ENCODE measurements at places on chromosomes 16 and 17.

DNA sequence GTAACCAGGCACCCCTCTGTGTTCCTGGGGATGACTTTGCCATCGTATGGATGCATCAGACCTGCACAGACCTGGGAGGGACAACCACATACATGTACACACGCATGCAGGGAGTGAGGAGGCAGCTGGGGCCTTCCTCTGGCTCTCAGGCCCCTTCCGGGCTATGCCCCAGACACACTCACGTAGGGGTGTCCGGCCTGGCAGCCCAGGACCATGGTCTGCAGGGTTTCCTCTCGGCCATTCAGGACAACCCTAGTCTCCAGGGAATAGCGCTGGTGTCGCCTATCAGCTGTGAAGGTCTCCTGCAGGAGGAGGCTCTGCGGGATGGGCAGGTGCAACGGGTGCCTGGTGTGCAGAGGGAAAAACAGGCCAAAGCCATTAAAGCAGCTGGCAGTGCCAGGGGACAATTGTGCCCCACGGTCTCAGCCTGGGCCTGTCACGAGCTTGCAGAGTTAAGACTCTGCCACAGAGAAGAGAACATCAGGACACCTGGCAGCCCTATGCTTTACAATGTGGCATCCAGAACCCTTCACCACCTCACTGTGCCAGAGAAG, 101.4 kb downstream of the RMI2 start:
- no peak for DNase-seq

DNA sequence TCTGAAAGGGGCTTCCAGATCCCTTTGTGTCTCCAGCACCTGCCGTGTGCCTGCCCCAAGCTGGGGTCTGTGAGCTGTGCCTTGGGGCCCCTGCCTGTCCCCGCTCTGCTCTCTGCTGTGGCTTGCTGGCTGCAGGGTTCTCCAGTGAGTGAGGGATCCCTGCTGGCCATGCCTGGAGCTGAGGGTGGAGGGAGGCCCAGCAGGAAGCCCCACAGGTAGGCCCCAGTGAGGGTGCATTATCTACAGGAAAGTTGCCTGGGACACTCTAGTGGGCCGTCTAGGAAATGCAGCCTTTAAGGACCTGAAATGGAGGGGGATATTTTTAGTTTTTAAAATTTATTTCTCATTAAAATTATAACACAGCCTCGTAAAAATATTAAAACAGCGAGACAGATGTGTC, 50.9 kb downstream of the JPH3 start:
- DNase-seq: no peak

- DNase-seq: peak; percentile 34
Measured at GRCh38 chr17:2051061-2051932, 3.6 kb upstream of the HIC1 start.

GRCh38 chr16:71479420-71479819, 9.7 kb downstream of the ZNF19 start:
- no peak for DNase-seq

DNA sequence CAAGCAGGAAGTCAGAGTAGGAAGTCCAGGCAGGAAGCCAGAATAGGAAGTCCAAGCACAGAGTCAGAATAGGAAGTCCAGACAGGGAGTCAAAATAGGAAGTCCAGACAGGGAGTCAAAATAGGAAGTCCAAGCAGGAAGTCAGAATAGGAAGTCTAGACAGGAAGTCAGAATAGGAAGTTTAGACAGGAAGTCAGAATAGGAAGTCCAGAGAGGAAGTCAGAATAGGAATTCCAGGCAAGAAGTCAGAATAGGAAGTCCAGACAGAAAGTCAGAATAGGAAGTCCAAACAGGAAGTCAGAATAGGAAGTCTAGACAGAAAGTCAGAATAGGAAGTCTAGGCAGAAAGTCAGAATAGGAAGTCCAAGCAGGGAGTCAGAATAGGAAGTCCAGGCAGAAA, 105.3 kb upstream of the C16orf82 start:
- DNase-seq: no peak

DNA sequence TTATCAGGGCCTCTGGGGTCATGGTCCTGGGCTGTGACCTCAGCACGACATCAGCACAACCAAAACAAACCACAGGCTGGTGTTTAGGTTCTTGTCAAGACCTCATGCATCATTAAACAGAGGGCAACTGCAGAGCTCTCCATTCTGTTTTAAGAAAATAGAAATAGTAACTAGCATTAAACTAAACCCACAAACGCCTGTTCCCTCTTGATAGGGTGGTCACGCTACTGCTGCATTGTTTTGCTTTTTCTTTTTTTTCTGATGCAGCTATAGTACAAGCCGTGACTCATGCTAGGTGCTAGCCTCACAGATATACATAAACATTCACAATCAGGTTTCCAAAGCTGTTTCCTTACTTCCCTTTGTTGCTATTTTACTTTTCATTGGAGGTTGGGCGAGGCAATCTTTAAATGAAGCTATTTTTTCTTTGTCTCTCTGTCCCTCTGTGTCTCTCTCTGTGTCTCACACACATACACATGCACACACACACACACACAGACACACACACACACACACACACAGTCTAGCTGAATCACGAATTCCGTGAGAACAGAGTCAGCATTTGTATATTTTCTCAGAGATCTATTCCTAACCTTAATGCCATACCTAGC, 310.3 kb downstream of the CDH13 start:
- no peak for DNase-seq

DNA sequence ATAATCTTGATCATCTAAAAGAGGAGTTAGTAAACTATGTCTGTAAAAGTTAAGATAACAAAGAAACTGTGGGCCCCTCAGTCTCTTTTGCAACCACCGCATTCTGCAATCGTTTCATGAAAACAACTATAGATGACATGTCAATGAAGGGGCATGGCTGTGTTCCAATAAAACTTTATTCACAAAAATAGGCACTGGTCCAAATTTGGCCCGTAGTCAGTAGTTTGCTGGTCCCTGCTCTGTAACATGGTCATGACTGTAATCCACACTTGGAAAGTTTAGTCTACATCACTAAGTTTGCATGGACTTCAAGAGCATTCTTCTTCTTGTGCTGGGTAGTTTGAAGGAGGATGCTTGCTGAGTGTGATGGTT, 299.3 kb upstream of the PSMD7 start:
- no peak for DNase-seq

DNA sequence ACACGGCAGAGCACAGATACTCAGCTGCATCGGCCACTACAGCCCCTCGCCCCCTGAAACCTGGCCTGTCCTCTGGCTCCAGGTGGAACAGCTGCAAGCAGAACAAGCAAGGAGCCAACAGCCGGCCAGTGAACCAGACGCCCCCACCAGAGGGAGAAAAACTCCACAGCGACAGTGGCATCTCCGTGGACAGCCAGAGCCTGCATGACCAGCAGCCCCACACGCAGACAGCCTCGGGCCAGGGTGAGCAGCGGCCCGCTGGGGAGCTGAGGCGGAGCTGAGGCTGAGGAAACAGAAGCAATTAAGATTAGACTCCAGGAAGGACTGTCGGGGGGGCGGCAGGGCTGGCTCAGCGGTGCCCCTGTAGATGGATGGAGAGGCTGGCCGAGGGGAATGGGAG, 16.7 kb downstream of the NGFR start:
- DNase-seq: no peak

GRCh38 chr16:11414815-11415775, 69.8 kb downstream of the RMI2 start:
- DNase-seq: no peak

GRCh38 chr16:29154676-29155121, 169.8 kb downstream of the LAT start:
- no peak for DNase-seq

- DNase-seq: no peak
Measured at GRCh38 chr16:52184336-52184735, 362.6 kb downstream of the TOX3 start.

DNA sequence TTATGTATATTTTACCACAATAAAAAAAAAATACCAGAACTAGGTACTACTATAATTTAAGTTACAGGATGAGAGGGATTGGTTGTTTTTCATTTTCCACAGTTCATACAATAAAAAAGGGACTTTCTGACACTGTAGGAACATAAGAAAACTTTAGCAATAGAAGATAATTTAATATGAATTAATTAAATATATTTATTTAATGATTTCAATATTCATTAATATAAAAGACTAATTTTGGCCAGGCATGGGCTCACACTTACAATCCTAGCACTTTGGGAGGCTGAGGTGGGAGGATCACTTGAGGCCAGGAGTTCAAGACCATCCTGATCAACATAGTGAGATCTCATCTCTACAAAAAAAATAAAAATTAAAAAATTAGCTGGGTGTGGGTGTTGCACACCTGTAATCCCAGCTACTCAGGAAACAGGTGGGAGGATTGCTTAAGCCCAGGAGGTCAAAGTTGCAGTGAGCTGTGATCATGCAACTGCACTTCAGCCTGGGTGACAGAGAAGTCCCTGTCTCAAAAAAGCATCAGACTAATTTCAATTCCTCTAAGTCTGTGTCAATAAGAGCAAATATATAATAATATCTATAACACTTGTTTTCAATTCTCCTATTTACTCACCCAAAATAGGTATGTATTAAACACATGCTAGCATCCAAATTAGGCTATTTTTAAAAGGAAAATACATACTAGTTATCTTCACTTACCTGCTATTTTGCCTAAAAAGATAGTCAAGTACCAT, 79.6 kb downstream of the BRIP1 start:
- no peak for DNase-seq

GRCh38 chr17:2423271-2423670, 22.4 kb upstream of the MNT start:
- no peak for DNase-seq

- DNase-seq: peak; percentile 49
Measured at GRCh38 chr17:58242171-58242784, 3.9 kb downstream of the LPO start.

All from activated T-cell treated with anti-CD3 and anti-CD28 coated beads, Interleukin-2, amount 50 U/mL, for 48 hours (primary cell).